ENCODE measurements at places on chromosomes 6 and 20. TPM values are rescaled to one million over a fixed set of nuclear protein-coding genes. Genes with fewer than 3 reads are reported as not detected.

SLC22A16 gene
- not detected for total RNA-seq

CAGE1 gene
- total RNA-seq = under 0.01 TPM

ZC3H12D gene
- total RNA-seq = not detected

XKR7 gene
- not detected for total RNA-seq
